ENCODE measurements at places on chromosomes 5 and 9.

DNA sequence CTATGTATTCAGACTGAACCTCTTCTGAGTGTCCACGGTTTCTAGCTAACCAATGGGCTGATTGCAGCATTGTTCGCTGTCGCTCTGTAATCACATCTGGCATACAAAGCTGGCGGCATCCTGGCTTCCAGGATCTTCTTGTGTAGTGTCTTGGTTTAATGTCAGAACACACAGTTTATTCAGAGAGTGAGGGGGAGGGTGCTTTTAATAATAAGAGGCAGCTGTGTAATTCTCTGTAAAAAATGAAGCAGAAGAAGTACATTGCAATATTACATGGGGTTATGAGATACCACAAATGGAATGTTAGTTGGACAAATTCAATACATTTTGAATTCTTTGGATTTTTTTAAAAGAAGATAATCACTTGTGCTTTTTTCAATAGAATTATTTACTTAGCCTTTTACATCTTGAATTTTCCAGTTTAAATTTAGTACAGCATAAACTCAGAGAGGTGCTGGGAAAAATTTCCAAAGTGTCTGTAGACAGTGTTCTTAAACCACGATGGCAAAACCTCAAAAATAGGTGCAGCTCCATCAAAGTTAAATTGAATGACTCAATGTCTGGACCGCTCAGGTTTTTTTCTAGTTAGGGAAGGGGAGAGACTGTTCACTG, 206.0 kb downstream of the PCSK1 start:
- peak; percentile 95 for ATAC-seq

DNA sequence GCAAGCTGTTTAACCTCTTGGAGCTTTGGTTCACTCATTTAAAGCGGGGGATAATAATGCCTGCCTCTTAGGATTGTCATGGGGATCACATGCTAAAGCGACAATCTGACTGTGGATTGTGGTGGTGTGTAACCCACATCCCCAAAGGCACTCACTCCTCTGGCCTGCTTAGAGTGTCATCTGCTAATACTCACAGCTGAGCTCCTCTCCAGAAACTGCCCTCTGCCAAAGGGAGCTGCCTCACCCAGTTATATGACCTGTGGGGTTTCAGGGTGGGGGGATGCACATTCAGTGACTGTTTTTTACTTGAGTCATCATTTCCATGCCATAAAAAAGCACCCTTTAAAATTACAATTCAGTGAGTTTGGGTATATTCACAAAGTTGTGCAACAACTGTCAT, 110.0 kb upstream of the SPOCK1 start:
- ATAC-seq, result no peak

GRCh38 chr5:33470544-33470943, 29.8 kb downstream of the TARS1 start:
- ATAC-seq, result peak; percentile 91

- no peak for ATAC-seq
Measured at GRCh38 chr5:5360941-5361520, 61.4 kb upstream of the ICE1 start.

DNA sequence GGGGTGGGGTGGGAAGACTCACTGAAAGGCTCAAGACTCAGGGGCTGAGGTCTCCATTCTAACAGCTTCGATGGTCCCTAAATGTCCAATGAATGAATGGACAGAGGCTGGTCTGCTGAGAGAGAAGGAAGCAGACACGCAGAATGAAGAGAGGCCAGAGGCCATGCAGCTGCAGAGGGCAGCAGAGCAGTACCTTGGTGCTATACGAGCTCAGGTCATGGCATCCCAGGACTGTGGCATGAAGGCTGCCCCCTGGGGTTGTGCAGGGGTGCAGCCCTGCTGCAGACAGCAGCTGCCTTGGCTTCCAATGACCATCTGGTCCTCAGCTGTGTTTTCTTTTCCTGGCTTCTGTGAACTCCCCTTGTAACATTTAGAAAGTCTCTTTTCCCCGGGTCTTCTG, 15.2 kb upstream of the CORO2A start:
- no peak for ATAC-seq

GRCh38 chr9:21002040-21002439, 29.4 kb downstream of the HACD4 start:
- no peak for ATAC-seq

DNA sequence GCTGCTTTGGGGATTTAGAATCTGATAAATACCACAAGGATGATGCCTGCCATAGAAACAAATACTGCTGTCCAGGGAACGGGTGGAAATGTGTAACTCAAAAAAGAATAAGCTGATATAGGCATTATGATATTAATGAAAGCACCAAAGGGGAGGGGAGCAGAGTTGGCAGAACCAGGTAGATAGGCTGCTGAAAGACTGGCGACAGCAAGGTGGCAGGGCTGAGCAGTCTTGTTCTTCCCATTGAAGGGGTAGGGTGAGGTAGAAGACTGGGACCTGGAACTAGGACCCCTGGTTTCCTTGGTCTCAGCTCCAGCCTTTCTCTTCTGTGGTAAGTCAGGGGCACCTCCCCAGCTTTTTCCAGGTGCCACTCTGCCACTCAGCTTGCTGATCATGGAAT, 31.4 kb upstream of the TMOD1 start:
- peak; percentile 39 for ATAC-seq

DNA sequence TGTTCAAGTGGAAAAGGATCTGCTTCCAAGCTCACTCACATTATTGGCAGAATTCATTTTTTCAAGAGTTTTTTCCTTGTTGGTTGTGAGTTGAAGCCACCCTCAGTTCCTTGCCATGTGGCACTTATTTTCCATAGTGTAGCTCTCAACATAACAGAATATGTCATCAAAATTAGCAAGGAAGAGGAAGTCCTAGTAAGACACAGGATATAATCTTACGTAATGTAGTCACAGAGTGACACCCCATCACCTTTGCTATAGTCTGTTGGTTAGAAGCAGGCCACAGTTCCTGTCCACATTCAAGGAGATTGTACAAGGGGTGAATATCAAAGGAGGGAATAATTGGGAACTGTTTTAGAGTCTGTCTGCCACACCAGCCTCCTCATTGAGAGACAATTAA, 15.7 kb downstream of the IRGM start:
- ATAC-seq, result no peak

GRCh38 chr5:168137265-168137664, 154.2 kb upstream of the WWC1 start:
- no peak for ATAC-seq

GRCh38 chr5:169956756-169957155, 23.5 kb downstream of the INSYN2B start:
- ATAC-seq, result no peak

- ATAC-seq, result no peak
Measured at GRCh38 chr9:89721176-89721700, 116.4 kb downstream of the GADD45G start.

- ATAC-seq, result no peak
Measured at GRCh38 chr9:37574241-37574721, 1.9 kb downstream of the FBXO10 start.

DNA sequence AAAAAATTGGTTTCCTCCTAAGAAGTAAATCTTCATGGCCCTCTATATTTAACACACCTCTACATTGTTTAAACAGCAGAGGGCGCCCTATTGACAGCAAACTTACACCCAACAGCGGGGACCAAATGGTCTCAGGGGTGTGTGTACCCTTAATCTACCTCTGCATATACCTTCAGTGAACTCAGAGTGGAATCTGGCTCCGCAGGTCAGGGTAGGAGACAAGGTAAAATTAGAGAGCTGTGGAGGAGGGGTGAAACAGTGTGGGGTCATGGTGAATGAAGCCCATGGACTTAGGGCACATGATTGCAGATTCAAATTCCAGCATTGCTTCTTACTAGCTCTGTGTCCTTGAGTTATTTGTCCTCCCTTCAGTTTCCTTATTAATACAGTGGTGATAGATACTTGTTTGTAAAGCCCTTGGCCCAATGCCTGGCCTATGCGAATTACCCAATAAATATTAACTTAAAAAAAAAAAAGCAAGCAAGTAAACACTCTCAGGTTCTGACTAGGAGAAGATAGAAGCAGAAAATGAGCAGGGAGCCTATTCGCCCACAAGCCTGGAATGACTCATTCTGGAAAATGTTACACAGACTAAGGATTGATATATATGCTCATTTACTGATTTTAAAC, 122.9 kb downstream of the CAVIN4 start:
- peak; percentile 68 for ATAC-seq

- no peak for ATAC-seq
Measured at GRCh38 chr9:133690081-133690561, 48.0 kb downstream of the SARDH start.

DNA sequence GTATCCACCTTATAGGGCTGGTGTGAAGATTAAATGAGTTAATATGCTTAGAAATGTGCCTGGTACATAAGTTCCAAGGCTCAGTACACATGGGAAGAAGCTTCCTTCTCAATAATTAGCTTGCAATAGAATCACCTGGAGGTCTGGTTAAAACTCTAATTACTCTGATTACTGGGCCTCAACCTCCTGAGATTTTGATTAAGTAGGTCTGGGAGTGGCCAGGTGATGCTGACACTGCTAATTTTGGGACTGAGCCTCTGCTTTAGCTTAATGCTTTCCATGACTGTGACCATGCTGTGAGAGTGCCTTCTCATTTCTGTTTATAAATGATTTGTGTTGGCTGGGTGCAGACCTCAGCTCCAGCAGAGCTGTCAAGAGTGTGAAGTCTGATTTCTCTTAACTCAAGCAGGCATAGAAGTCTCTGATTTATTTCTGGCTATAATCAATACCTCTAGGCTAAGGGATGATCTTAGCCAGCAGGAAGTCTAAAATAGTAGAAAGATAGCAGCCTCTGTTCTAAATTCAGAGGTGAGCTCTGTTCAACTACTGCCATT, 85.3 kb upstream of the ZNF608 start:
- ATAC-seq, result no peak

GRCh38 chr5:173454361-173454735, 126.1 kb upstream of the STC2 start:
- no peak for ATAC-seq

DNA sequence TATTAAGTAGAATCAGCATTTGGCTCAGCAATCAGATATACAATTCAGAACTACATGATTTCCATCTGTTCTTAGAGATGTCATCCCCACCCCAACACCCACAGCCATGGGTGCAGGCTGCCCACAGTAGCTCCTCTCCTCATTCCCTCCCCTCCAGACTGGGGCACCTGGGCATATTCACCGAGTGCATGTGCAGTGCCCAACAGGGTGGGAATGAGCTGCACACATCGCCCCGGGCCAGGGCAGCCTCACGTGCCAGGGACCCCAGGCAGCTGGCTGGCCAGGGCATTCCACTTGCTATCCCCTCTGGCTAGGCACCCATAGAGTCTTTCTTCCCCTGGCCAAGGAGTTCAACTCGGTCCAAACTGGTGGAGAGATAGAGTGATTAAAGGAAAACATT, 461.9 kb upstream of the NUDT12 start:
- no peak for ATAC-seq

DNA sequence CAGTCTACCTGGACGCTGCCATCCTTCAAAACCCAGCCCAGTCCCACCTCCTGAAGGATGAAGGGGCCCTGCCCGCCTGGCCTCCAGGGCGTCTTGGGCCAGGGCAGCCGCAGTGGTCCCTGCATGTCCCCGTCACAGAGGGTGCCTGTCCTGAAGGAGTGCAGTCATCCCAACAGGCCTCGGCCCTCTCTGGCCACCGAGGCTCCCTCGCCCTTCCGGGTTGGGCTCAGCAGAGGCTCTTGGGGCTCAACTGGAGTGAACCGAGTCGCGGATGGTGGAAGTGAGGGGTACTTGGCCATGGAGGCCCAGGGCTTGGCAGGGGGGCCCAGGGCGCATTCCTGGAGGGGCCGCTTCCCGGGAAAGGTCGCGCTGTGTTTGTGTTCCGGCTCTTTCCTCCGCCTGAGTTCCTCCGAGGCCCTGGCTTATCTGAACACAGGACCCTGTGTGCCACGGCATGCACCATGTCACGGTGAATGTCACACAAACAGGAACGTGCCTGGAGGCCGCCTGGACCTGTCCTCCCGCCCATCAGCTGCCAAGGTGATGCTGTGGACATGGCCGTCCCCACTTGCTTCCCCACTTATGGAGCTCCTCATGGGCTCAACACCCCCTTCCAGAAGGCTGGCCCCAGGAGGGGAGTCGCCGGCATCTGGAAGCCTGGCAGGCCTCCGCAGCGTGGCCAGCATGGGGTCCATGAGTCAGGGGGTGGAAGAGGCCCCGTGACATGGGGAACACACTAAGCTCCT, 25.7 kb upstream of the OBP2B start:
- ATAC-seq, result no peak

DNA sequence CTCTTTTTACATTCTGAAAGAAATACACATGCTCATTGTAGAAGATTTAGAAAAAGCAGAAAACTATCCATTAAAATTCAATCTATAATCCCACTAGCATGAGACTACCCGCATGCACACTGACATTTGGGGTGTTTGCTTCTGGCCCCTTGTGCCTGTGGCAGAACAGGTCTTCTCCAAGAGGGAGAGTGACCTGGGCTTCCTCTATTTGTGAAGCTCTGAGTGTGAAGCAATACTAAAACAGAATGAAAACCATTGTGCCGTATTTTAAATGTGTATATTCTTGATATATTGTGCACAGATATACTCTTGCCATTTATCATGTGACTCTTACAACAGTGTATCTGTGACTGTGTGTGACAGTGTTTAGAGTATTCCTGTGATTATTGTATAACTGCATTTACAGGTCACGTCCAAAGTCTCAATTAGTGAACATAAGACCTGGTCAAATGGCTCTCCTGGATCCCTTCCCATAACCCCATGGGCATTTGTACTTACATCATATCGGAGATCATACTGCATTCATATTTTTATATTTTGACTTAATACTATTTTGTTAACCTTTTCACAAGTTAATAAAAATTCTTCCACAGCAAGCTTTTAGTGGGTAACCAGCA, 14.7 kb upstream of the CPEB4 start:
- ATAC-seq, result no peak

DNA sequence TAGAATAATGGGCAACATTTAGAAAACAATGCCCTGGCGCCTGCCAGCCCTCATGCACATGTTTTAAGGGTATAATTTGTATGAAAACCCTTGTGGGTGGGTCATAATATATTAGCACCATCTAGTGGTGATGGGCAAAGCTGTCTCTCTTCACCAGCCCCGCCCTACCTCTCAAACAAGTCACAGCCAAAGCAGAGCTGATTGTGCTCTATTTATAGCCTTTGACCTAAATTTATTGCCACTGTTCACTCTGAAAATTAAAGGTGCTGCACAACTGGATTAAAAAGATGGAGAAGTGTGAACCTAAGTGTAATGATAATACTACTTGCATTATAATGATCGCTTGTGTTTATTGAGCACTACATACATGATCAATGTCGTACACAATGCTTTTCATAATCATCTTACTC, 131.9 kb upstream of the ANKH start:
- peak; percentile 98 for ATAC-seq

- no peak for ATAC-seq
Measured at GRCh38 chr5:127840198-127840524, 137.0 kb downstream of the CCDC192 start.

- no peak for ATAC-seq
Measured at GRCh38 chr5:36058776-36059175, 7.9 kb downstream of the UGT3A2 start.

- ATAC-seq, result 0 out of 3 replicates have a peak, but pooled peaks have one; percentile 32
Measured at GRCh38 chr9:104850786-104851545, 77.0 kb downstream of the ABCA1 start.

- no peak for ATAC-seq
Measured at GRCh38 chr9:26954050-26954508, 2.1 kb upstream of the IFT74 start.
